Karpas-422 (cell line): ENCODE measurements at places on chromosomes 11 and 22. TPM values are rescaled to one million over a fixed set of nuclear protein-coding genes. Genes with fewer than 3 reads are reported as not detected.

GRCh38 chr11:119094816-119095065 lies 6.9 kb downstream of the DPAGT1 start:
- no peak for DNase-seq

DNA sequence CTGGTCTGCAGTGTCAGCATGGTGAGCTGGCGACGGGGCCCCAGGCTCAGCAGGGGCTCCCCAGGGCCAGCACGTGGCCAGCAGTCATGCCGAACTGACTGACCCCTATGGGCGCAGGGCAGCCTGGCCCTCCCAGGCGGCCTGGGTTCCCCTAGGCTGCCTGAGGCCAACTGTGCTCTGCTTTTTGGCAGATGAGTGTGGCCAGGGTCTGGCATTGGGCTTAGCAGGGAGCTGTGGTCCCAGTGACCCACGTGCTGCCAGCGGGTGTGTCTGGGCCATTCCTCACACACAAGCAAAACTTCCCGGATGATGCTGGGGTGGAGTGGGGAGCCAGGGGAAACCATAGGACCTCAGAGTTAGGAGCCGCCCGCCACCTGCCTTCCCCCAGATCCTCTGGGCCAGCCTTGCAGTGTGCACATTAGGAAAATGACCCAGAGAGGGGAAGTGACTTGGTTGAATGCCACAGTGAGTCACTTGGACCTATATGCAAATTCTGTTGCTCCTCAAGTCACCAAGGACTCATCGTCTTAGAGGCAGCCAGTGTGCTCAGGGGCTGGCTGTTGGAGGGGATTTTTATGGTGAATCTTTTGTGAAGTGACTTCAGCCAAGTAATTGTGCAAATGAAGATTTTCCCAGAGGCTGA lies 6.5 kb downstream of the ADORA2A start:
- DNase-seq = peak; percentile 97

DNA sequence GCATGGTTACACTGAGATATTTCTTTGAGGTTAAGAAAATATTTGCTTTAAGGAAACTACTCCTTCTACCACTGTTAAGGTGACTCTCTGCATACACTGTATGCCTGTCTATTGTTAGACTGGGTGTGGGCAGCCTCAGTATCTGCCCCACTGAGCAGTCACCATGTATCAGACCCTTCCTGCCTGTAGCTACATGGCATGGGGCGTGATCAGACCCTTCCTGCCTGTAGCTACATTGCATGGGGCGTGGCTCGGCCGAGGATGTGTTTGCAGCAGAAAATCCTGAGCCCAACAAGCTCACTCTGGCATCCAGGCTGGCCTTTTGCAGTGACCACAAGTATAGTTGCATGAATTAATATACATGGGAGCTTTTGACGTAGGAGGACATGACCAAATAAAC lies 669.4 kb downstream of the OPCML start:
- DNase-seq = no peak

Gene FGF4
- not detected in 2 replicates for total RNA-seq

- no peak for DNase-seq
Measured at GRCh38 chr22:30212363-30212995, 34.1 kb downstream of the LIF start.

DNA sequence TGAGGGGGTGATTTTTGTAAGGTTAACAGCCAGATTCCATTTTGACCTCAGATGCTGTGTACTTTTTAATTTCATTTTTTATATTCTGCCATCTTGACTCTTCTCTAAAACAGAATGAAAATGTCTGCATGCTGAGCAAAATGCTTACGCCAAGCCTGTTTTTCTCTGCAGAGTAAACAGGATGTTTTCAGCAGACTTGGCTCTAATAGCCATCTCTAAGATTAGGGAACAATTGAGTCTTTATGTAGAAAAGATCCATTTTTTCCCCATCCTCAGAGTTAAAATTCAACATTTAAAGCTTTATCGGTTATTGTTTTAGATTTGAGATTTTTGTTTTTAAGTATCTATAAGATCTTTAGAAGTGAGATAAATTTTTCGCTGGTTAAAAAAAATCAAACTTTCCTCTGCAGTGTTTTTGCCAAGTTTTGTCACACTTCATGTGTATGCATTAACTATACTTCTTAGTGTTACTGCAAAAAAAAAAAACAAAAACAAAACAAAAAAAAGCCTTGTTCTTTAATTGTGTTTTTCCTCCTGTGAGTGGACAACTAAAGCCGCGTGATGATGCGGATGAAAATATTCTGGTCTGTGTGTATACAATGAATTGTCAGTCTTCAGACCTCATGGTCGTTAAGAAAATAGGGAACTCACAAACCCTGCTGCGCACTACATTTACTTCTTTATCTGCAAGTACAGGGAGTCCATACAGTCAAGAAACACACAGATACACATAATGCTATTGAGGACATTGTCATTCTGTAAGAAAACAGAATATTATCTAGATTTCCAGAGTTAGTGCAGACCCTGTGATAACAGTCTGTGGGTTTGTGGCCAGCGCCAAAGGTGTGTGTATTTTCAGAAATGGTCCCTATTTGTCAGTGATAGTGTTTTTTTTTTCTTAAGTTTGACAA lies 17.5 kb upstream of the ADSL start:
- no peak for DNase-seq

Gene P2RY2
- not detected in 2 replicates for total RNA-seq

Gene SHANK3
- total RNA-seq = 0.04 TPM in 1 of 2 replicates, not detected in the other

Gene GAL3ST3
- total RNA-seq = not detected in 2 replicates

Gene MRGPRF
- not detected in 2 replicates for total RNA-seq

Gene OR4A16
- total RNA-seq = not detected in 2 replicates

Gene F2
- total RNA-seq = not detected in 2 replicates

Gene GRIA4
- 0.19 TPM in 1 of 2 replicates, not detected in the other for total RNA-seq

Gene HEPHL1
- not detected in 2 replicates for total RNA-seq

GRCh38 chr11:58028687-58029411 lies 1.9 kb upstream of the OR6Q1 start:
- no peak for DNase-seq

Gene NAT10
- total RNA-seq = 45.0 and 61.0 TPM in 2 replicates

GRCh38 chr11:73760135-73760678 lies 667 bp downstream of the RAB6A start:
- peak; percentile 51 for DNase-seq

Gene FBLN1
- not detected in 2 replicates for total RNA-seq

- DNase-seq = no peak
Measured at GRCh38 chr11:35620795-35621194, 2.5 kb downstream of the FJX1 start.

DNA sequence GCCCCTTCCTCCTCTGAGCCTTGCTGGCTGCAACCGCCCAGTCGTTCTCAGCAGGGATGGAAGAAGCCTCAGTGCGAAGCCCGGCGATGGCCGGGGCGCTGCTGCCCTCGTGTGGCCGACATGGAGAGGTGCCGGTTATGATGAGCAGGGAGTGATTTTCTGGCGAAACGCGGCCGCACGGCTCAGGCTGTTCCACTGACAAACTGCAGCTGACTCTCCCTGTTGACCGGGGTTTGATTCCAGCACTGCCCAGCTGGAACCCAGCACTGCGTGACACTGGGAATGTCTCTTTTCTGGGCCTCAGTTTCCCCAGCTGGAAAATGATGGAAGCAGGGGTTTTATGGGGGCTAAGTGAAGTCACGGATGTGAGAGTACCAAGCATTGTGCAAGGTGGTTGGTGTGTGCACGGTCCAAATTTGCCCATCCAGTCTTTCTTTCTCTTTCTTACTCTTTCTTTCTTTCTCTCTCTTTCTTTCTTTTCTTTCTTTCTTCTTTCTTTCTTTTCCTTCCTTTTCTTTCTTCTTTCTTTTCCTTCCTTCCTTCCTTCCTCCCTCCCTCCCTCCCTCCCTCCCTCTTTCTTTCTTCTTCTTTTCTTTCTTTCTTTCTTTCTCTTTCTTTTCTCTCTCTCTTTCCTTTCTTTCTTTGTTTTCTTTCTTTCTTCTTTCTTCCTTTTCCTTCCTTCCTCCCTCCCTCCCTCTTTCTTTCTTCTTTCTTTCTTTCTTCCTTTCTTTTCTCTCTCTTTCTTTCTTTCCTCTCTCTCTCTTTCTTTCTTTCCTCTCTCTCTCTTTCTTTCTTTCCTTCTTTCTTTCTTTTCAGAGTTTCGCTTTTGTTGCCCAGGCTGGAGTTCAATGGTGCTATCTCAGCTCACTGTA lies 25.8 kb upstream of the MPPED1 start:
- peak; percentile 90 for DNase-seq

GRCh38 chr11:2306452-2306823 lies 4.6 kb downstream of the TSPAN32 start:
- DNase-seq = no peak

Gene OR8D4
- total RNA-seq = not detected in 2 replicates
